ENCODE measurements at places on chromosomes 5 and 9.

DNA sequence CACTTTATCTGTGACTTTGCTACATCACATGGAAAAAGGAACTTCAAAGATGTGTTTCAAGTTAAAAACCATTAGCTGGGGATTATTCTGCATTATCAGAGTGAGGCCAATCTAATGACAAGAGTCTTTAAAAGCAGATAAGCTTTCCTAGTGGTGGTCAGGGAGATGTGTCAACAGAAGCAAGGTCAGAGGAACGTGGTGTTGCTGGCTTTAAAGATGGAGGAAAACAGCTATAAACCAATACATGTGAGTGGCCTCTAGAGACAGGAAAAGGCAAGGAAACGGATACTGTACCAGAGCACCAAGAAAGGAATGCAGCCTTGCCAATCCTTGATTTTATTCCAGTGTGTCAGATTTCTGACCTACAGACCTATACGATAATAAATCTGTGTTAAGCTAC is 204.2 kb downstream of the TAF11L14 start:
- no peak for DNase-seq

DNA sequence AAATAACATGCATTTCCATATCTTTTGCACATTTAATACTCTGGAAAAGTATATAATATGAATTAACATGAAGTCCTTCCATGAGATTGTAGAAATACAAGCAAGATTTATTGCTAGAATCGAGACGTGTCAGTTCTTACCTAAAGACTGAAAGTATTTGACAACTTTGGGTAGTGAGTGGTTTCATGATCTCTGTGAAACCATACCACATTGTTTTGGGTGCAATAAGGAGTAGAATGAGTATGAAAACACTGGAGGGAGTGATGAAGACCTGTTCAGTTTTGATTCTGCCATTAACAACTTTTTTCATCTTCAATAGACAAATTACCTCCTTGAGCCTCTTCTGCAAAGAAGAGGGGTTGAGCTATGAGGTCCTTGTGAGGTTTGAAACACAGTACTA is 133.7 kb downstream of the NUDT12 start:
- DNase-seq = no peak

- no peak for DNase-seq
Observed at GRCh38 chr5:80216096-80216495, 39.8 kb downstream of the SERINC5 start.

DNA sequence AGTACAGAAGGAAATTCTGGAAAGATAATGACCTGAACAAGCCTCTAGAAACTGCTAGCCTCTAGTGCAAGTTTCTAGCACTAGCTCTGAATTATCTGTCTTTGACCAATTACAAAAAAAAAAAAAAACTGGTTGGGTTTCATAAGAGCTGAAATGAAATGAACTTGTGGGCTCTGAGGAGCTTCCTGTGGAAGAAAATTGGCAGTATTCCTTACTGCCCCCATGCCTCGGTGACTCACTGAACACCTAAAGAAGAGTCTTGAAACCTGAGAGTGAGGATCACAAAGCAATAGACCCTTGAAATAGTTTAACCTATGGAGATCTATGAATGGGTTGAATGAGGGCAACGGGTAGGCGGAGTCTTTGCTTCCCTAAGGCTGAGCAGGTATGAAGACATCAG is 263.6 kb upstream of the RASA1 start:
- no peak for DNase-seq

GRCh38 chr9:126173929-126174328 is 152.7 kb upstream of the MVB12B start:
- DNase-seq = no peak

DNA sequence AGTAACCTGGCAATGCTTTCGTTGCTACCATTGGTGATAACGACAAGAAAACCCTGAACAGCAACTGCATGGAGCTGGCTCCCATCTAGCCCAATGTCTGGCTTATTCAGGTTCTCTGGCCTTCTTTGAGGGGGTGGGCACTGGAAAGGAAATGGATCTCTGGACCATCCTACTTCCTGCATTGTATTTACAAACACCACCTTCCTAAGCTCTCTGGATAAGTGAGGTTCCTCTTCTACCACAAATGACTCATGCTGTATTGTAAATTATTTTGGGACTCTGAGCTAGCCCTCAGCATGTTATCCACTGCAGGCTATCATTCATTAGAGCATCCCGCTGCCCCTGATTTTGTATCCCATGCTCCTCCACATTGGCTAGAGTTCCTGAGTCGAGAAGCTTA is 136.9 kb upstream of the KLF9 start:
- DNase-seq = no peak

GRCh38 chr5:176806137-176806536 is 4.2 kb upstream of the UNC5A start:
- DNase-seq = no peak

DNA sequence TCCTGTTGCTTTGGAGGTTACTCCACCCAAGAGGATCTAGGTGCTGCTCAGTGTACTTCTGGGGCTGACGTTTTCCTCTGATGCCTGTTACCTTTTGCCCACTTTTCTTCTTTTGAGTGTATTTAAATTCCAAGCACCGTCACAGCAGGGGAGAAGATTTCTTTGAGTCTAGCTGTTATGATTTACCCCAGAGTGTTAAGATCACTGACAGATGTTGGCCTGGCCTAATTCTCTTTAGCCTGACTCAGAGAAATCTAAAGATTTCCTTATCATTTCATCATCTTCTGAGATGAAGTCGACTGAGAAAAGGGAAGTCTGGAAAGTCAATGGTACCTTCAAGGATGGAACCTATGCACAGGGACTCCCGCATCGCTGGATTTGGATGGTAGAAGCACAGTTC is 191.5 kb downstream of the FBXL7 start:
- DNase-seq = no peak

Measured in hematopoietic multipotent progenitor cell (in vitro differentiated cells).